ENCODE measurements at places on chromosomes 4 and X.

DNA sequence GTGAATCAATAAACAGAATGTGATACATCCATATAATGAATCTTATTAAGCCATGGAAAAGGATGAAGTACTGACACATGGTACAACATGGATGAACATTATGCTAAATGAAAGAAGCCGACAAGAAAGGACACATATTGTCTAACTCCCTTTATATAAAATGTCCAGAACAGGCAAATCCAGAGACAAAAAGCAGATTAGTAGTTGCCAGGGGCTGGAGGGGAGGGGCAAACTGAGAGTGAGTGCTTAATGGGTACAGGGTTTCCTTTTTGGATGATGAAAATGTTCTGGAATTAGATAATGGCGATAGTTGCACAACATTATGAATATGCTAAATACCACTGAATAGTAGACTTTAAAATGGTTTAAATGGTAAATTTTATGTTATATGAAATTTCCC, 17.4 kb downstream of the ADGRG4 start:
- DNase-seq, result peak; percentile 56

GRCh38 chr4:111676533-111676932, 468.7 kb upstream of the FAM241A start:
- no peak for DNase-seq

DNA sequence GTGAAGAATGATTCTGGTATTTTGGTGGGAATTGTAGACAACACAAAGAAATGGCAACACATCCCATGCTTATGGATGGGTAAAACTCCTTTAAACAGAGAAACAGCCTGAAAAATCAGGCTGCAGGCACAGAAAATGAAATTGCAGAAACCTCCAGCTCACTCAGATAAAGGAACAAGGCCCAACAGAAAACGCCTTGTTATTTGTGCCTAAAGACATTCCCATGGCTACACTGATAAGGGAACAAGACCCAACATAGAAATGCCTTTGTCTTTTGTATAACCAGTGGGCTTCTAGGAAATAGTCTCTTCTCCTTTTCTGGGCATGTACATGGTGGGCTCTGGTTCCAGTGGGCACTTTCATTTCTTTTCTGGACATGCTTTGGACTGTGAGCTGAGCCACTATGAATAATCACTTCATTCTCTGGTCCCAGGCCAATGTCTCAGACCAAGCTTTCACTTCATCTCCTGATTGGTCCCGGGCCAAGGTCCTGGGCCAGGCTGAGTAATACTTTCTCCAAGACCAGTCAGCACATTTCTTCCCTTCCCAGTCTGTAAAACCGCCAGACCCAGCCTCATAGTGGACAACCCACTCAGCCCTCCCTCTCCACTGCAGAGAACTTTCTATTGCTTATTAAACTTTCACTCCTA, 160.5 kb downstream of the TBX22 start:
- no peak for DNase-seq

GRCh38 chrX:68199062-68199848, 234.0 kb downstream of the OPHN1 start:
- DNase-seq, result peak; percentile 55

DNA sequence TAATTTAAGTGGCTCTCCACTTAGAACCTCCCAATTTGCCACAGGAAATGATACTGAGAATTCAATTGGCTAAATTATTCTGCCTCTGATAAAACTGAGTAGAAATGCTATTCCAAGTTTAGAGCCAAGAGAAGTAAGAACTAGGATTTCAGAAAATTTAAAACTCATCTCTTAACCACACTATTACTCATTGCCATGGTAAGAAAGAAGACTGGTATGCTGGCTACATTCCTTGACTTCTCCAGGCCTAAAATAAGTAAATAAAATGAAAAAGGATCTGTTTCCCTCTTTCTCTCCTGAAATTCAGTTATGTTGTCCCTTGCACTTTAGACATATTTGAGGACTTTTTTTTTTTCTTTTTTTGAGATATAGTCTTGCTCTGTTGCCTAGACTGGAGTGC, 23.3 kb downstream of the ZNF280C start:
- no peak for DNase-seq

DNA sequence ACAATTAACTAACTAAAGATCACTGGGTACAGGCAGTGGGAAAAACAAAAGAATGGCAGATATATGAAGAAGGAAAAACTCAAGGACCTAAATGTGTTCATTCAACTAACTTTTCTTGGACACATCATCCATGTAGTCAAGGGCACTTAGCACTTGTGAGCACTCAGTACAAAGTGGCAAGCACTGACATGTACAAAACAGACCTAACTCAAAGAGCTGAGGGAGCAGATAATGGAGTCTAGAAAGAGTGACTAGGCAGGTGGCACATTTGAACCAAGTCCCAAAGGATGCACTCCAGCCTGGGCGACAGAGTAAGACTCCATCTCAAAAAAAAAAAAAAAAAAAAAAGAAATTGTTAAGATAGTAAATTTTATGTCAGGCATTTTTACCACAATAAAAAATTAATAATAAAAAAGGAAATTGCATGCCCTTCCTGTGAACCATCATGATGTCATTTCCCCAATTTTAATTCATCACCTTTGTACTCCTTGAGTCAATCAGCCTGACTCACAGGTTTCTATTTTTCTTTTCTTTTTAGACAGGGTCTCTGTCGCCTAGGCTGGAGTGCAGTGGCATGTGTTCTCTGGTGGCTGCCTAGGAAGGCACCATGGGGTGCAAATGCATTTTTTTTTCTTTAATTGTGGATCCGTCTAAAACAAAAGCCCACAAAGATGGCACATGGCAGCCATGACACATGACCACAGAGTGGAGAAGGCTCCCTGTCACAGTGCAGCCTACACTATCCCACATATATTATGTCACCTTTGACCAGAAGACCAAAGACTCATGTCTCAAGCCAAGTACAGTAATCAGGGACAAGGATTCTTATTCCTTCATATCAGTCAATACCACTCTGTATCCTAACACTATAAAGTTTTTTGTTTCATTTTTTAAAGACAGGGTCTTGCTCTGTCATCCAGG, 91.9 kb downstream of the CHST7 start:
- DNase-seq, result no peak

DNA sequence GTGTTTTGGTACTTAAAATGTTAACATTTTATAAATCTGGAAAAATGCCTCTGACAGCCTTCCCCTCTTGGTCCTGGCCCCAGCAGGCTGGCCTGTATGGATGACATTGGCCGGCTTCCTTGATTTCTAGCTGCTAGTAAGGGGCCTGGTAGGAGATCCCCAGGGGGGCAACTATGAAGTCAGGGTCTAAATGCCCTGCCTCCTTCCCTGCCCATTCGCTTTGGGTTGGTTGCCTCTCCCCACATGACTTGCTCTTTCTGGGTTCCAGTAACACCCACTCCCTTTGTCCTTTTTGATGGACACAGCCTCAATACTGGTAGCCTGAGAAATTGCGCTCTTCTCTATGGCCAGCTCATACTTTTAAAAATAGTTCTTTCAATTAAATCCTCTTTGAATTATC, 78.0 kb upstream of the MAD2L1 start:
- no peak for DNase-seq

DNA sequence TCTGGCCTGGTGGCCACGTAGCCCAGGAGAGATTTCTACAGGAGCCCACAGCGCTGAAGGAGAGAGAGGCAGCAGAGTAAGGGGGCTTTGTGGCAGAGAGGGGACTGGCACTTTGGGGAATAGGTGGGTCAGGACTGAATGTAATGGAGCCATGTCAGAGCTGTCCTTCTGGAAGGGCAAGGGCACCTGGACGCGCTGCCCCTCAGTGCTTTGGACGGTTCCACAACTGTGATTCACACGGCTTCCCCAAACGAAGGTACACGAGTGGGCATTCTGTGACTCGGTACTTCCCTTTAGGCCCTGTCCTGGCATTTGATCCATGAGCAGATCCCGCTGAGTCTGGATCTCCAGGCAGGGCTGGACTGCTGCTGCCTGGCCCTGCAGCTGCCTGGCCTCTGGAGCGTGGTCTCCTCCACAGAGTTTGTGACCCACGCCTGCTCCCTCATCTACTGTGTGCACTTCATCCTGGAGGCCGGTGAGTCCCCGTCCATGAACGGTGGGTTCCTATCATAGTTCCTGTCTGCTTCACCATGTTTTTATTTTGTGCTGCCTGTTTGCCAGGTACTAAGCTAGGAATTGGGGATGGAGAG, 35.2 kb upstream of the MSANTD1 start:
- DNase-seq, result no peak

GRCh38 chr4:167028976-167029375, 205.3 kb downstream of the SPOCK3 start:
- no peak for DNase-seq

GRCh38 chrX:101176439-101176838, 43.1 kb upstream of the DRP2 start:
- DNase-seq, result no peak

- DNase-seq, result no peak
Measured at GRCh38 chr4:10482913-10483312, 25.7 kb upstream of the ZNF518B start.

DNA sequence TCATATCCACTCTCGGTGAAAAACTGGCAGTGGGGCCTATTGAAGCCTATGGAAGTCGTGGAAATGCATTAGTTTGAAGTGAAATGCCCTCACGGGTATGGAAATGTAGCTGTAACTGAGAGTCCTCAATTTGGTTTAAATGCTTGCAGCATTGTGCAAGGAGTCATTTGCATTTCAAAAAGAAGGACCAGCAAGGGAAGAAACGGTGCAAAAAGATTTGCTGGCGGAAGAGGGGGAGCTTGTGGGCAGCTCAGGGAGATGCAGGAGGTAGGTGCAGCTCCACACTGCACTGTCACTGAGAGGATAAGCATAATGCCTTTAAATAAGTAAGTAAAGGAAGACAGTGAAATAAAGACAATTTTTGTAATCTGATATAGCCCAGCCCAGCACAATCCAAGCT, 400.4 kb upstream of the DIPK2B start:
- DNase-seq, result no peak
